ENCODE measurements at places on chromosomes 1 and 21.

- peak; percentile 97 for DNase-seq
Measured at GRCh38 chr1:109161858-109162606, 48.1 kb downstream of the ELAPOR1 start.

DNA sequence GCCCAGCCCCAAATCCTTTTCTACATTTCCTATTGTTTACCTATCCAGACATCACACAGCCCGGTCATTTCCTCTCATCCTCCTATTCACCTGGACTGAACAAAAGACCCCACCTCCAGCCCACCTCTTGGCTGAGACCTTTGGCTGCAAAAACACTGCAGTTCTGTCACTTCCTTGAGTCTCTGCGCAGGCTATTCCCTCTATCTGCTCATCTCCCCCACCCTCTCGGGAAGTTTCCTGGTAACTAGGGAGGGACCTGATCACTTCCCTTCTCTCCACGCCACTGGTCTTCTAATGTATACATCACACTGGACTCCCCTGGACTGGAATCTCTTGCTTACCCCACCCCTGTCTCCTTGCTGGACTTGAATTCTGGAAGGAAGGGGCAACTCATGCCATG is 5.3 kb downstream of the HTR1D start:
- no peak for DNase-seq

DNA sequence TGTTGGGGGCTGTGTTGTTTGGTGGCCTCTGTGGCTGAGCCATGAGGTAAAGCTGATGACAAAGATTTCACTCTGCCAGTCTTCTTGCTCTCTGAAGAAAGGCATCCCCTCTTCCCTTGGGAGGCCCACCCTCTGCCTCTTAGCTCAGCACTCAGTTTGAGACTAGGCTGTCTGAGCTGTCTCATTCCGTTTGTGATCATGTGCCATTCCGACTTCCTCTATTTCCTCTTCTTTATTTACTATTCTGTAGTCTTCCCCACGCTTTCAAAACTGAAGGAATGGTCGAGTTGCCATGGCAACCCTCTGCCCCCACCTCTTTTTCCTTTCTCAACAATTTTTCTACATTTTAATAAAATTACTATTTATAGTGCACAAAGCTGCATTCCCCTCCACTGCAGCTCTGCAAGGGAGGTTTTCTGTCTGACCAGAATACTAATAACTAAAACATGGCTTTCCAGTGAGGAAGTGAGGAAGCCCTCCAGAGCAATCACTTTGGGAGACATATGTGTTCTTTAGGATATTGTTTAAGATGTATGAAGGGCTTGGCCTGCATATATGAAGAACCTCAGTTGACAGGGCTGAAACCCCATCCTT is 30.8 kb downstream of the KCNA3 start:
- no peak for DNase-seq

DNA sequence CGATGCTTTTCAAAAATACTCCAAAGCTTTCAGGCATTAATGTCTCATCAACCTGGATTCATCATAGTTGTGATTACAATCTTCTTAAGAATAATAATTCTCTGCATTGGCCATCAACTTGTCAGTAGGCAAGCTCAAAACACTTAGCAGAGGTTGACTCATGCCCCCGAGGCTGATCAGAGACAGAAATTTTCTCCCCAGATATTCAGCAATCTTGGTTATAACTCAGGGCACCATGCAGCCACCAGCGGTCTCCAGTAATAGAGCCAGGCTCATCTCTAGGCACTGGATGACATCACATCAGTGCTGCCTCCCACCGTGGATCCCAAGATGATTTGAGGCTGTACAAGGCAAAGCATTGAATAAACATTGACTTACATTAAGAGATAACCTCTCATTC is 14.3 kb upstream of the IFFO2 start:
- no peak for DNase-seq

GRCh38 chr1:159791461-159791860 is 10.7 kb downstream of the DUSP23 start:
- no peak for DNase-seq

GRCh38 chr1:166169182-166169581 is 2.4 kb upstream of the FAM78B start:
- DNase-seq, result no peak

GRCh38 chr1:85406887-85407533 is 57.9 kb downstream of the DDAH1 start:
- peak; percentile 93 for DNase-seq

DNA sequence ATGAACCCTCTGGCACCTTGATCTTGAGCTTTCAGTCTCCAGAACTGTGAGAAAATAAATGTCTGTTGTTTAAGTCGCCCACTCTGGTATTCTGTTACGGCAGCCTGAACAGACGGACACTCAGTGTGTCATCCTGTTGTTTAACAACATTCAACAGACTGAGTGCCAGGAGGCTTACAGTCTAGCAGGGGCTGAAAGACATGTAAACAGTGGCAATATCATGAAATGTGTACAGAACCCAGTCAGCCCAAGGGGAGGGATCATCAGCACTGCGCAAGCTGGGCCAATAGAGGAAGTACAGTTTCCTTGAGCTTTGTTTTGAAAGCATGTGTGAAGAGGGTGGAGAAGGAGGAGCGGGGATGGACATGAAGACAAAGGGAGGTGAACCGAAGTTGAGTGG is 13.6 kb downstream of the DIP2A start:
- DNase-seq, result no peak

Data from AG10803 (cell line).